Gastroesophageal sphincter (tissue), 4 donors: ENCODE measurements at places on chromosomes 7 and 10. TPM values are rescaled to one million over a fixed set of nuclear protein-coding genes. Genes with fewer than 3 reads are reported as not detected.

The SFMBT2 gene
- total RNA-seq, result 13.6 TPM

The CDCA7L gene
- total RNA-seq, result 19.6 TPM

The KCND2 gene
- total RNA-seq, result 0.66 TPM

DNA sequence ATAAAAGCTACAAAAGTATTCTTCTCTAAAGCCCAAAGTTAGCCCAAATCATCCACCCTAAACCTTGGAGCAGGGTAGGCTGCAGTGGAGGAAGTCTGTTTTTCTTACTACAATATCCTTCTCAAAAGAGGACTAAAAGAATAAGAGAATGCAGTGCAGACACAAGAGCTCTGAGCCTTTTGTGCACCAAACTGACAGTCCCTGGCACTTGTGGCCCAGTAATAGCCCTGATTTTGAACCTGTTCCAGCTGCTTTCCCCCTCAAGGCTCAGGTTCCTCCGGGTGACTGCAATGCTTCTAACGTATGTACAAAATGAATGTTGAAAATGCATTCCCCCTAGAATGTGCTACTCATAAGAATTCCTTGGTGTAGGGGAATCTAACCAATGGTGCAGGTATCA lies 154.4 kb downstream of the JAZF1 start:
- ATAC-seq, result no peak

DNA sequence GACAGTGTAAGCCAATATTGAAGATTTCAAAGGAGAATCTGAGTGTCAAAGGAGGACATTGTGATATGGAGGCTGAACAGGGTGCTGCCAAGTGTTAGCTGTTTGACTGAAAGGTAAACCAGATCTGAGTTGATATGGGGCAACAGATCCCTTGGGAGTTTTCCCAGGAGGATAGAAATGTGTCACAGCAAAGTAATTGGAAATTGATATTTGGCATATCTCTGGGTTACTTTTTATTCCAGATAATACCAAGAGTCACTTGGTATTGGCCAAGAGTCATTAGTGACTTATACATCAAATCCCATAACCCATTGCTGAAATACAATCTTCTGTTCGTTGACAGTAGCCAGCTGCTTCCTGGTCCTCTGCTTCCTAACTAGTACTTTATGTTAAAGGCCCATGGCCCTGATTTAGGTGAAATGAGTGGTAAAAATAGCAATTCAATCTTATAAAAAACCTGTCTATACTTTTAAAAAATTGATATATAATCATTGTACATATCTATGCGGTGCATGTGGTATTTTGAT lies 922.9 kb downstream of the LRMDA start:
- no peak for ATAC-seq

DNA sequence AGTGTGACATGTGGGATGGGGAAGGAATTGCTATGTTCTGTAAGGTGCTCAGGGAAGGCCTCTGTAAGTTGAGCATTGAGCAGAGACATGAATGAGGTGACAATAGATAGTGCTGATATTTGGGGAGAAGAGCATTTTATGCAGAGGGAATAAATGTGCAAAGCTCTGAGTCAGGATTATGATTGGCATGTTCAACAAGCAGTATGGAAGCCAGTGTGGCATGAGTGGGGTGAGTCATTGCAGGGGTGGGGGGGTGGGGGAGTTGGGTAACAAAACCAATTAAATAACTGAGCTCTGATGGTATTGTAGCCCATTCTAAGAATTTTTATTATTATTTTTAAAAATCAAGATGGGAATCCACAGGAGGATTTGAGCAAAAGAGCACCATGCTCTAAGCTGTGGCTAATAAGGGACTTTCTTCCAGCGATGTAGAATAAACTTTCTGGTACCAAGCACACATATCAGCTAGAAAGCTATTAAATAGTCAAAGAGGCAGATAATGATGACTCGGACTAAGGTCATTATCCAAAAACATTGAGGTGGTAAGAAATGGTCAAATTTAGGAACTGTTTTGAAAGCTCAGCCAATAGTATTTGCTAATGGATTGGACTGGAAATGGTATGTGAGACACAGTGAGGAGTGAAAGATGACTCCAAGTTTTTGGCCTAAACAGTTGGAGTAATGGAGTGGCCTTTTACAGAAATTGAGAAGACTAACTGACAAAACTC lies 96.4 kb downstream of the PRKG1 start:
- ATAC-seq, result peak; percentile 39

DNA sequence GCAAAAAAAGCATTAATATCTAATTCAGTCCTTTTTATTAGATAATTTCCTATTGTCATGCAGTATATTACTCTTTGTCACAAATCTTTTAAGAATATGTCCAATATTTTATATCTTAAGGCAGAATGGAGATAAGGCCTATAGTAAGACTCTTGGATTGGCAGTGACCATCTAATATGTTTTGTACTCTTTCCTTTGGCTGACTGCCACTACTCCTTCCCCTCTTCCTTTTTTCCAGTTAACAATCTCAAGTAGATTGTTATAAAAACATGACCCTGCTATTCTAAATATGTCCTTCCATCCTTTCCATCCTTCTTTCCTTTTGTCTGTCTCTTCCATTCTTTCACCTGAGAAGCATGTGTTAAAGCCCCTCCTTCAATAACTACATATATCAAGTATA lies 92.8 kb upstream of the TMEM168 start:
- ATAC-seq, result no peak

GRCh38 chr7:8147760-8148463 lies 114.1 kb downstream of the ICA1 start:
- ATAC-seq, result no peak

DNA sequence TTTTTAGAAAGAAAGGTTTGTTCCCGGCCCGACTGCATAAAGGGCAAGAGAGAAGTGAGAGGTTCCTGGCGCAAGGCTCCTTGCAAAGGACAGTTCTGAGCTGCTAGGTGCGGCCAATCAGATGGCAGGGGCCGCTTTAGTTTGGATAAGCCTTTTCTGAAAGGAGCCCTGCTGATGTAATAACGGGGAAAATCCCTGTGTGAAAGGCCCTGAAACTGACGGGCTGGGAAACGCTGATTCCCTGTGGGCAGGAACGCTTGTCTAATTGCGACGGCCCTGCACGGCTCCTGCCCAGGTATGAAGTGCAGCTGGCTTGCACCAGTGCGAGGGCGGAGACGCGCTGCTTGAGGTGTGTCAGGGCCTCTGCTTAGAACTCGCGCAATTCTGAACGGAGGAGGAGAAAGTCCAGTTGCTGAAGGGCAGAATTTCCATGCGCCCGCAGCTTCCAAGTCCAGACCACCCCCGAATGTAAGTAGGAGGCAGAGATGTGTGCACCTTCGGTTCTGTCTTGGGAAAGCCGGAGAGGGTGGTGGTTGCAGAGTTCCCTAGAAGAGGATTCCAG lies 30.5 kb downstream of the TACC2 start:
- ATAC-seq, result no peak

- peak; percentile 44 for ATAC-seq
These were observed 7.0 kb upstream of the GBX1 start for GRCh38 chr7:151174246-151175046.

DNA sequence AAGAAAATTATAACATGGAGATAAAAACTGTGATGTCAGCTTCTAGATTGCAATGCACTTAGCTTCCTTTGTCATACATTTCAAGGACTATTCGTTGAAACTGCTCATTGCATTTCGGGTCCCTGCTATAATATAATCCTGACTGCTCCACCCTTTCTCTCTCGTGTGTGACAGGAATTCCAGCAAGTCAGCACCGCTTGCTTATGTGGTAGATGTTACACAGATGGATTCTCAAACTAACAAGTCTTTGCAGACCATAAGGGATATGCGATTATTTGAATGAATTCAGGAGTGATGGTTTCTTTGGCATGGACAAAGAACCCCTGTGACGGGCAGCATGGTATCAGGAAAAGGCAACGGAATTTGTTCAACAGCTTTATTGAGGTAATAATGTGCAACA lies 184.0 kb downstream of the GRID1 start:
- ATAC-seq, result no peak

- ATAC-seq, result no peak
These were observed 263.1 kb downstream of the ELFN1 start for GRCh38 chr7:1933066-1933750.

- ATAC-seq, result no peak
These were observed 10.9 kb upstream of the PAX2 start for GRCh38 chr10:100734295-100735086.

GRCh38 chr7:83782628-83783027 lies 133.7 kb upstream of the SEMA3E start:
- peak; percentile 31 for ATAC-seq

DNA sequence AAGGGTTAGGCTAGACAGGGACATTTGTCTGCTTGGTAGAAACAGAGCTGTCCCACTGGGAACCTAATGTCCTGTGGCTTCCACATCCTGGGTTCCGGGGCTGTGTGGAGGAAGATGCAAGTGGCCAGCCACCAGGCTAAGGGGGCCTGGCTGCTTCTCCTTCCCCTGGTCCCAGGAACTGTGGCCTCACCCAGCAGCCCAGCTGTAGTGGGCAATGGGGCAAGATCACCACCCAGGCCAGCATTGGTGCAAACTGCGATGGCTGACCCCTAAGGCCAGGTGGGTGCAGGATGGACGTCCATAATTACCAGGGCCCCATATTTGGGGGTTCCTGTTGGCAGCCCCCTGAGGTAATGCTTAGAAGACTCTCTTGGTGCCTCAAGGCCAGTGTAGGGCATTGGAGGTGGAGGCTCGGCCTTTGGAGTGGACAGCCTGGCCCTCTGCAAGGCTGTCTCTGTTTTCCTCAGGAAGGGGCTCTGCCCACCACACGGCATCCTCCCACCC lies 226.7 kb downstream of the TCF7L2 start:
- ATAC-seq, result no peak

DNA sequence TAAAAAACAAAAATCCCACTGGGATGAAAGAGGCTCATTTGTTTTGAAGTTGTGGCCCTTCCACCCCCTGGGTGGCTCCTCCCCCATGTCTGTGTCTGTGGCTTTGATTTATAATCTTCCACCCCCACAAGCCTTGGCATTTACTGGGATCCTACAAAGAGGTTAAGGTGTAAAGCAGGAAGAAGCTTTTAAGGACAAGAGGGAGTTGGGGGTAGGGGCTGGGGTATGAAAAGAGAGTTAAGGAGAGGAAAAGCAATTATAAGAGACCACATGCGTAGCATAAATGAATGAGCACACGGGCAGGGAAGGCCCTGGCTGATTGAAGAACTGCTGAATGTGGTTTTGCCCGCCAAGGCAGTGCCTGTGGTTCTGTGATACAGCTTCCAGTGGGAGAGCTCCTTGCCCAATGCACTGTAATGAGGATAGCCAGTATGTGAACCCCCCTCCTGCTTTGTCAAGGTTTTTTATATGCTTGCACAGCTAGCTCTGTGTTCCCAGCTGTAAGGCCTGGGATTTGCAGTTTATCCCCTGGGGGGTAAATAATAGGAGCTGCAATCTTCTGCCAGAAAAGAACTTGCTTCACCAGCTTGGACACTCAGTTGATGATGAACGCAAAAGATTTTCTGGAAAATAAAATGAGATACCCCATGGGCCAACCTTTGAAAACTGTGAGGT lies 34.7 kb upstream of the KMT2E start:
- peak; percentile 20 for ATAC-seq
